ENCODE measurements at places on chromosomes 6 and 20.

GRCh38 chr6:11273406-11274065, 41.1 kb upstream of the NEDD9 start:
- no peak for DNase-seq

DNA sequence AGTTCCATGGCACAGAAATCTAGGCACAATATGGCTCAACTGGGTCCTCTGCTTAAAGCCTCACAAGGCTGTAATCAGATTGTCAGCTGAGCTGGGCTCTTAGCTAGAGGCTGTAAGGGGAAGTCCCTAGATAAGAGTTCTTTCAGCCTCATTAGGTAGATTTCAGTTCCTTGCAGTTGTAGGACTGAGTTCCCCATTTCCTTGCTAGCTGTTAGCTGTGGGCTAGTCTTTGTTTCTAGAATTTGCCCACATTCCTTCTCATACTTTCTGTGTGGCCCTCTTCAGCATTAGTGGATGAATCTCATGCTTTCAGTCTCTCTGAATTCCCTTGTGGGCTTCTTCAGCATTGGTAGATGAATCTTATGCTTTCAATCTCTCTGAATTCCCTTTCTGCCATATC, 71.0 kb upstream of the MRAP2 start:
- no peak for DNase-seq

DNA sequence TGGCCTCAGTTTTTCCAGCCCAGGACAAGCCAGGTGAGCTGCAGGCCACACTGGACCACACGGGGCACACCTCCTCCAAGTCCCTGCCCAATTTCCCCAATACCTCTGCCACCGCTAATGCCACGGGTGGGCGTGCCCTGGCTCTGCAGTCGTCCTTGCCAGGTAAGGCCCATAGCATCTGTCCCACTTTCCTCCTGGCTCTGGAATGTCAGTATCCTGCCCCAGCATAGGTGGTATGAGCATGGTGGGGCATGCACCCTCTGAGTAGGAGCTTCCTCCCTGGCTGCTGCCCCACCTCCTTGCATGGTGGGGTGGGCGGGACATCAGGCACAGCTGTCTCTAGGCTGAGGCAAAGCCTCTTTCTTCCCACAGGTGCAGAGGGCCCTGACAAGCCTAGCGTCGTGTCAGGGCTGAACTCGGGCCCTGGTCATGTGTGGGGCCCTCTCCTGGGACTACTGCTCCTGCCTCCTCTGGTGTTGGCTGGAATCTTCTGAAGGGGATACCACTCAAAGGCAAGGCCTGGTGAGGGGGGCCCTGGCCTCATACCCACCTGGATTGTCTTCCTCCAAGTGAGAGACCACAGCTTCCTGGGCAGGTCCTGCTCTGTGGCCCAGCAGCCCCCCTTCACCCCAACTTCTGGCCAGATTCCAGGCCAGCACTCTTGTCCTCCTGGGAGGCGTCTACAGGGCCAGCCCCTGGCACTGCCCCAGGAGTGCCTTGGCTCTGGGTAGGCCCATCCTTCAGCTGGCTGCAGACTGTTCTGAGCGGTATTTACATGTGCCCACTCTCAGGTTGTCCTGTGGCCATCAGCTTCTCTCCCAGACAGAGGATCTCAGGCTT, 9.1 kb downstream of the PI16 start:
- DNase-seq: peak; percentile 56

DNA sequence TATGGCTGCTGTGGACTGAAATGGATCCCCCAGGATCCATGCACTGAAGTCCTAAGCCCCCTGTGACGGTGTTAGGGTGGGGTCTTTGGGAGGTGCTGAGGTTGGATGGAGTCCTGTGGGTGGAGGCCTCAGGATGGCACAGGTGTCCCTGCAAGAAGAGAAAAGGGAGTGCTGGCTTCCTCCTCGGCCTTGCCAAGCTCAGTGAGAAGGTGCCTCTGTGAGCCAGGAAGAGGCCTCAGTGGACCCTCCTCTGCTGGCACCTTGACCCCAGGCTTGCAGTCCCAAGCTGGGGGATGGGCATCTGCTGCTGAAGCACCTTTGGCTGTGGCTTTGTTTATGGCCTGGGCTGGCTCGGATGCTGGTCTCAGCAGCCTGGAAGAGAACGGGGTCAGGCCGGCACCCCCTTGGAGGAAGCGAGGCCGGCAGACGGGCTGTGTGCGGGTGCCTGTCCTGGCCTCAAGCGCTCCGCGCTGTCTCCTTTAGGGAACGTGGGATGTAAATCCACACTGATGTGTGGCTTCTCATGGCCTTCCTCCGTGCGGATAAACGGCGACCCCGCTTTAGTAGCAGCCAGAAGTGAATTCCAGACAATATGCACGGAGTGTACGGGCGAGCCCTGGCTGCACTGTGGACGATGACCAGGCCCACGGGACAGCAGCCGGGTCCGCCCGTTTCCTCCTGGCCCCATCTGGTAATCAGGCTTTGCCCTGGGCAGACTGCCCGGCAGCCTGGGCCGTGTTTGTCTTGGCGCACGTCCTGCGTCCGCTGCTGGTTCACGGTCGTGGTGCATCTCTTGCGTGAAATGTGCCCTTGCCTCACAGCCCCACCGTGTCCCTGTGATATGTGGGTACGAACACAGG, 182.6 kb downstream of the ERMARD start:
- no peak for DNase-seq

- no peak for DNase-seq
Observed at GRCh38 chr6:89244241-89244985, 27.3 kb upstream of the GABRR1 start.

GRCh38 chr20:23412026-23412425, 9.3 kb downstream of the NAPB start:
- no peak for DNase-seq

GRCh38 chr6:68575765-68576439, 59.2 kb upstream of the ADGRB3 start:
- DNase-seq: peak; percentile 60

DNA sequence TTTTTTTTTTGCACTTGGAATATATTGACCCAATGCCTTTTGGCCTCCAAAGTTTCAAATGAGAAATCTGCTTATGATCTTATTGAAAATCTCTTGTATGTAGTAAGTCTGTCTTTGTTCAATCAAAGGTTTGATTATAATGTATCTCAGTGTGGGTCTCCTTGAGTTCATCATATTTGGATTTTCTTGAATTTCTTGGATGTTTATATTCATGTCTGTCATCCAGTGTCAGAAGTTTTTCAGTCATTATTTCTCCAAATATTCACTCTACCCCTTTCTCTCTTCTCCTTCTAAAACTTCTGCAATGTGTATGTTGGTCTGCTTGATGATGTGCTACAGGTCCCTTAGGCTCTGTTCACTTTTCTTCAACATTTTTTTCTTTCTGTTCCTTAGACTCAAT, 95.9 kb upstream of the PTPRK start:
- no peak for DNase-seq

DNA sequence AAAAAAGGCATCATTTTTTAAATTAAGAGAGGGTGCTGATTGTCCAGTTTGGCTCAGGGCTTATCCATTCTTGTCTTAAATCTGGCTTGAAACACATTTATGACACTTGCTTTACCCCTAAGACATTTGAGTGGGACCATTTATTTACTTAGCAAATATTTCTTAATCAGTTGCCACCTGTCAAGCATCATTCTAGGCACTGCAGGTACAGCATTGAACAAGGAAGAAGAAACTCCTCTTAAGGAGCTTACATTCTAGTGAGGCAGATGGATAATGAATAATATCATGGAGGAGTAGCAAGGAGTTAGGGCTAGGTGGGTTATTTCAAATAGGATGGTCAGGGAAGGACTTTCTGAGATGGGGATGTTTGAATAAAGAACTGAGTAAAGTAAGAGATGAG, 189.8 kb downstream of the UTRN start:
- DNase-seq: no peak

DNA sequence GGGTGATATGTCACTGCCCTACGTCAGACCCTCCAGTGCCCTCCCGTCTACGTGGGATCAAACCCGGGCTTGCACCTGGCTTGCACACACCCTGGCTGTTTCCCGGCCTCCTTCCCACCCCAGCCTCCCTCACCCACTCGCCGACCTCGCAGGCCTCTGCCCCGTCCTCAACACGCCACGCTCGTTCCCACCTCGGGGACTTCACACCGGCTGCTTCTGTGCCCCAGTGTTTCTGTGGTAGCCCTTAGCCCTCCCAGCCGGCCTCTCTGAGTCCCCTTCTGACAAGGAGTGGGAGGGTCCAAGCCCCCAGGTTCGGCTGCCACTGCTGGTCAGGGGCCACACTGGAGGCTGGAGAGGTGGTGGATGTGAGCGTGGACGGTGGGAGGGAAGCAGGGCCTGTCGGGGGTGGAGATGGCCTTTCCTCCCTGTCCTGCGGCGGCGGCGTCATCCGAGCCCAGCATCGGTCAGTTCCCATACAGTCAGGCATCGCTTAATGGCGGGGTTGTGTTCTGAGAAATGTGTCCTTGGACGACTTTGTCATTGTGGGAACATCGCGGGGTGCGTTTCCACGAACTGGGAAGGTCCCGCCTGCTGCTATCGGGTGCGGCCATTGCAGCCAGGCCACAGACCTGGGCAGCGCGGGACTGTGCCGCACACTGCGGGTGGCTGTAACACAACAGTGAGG, 11.4 kb upstream of the KIF25 start:
- DNase-seq: no peak

DNA sequence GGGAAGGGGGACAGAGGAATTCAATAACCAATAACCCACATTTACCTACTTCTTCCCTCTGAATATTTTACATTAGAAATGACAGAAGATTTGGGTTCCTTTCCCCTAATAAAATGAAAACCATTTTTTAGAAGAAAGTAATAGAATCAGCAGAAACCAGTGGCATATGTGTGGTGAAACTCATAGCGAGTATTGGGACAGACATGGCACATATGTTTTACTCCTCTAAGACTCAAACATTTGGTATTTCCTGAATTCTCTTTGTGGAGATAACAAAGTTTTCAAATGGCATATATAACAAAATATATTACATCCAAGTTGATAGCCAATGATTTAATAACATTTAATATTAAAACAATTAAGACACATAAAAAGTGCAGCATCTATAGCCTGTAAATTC, 12.9 kb upstream of the BEND3 start:
- DNase-seq: no peak

DNA sequence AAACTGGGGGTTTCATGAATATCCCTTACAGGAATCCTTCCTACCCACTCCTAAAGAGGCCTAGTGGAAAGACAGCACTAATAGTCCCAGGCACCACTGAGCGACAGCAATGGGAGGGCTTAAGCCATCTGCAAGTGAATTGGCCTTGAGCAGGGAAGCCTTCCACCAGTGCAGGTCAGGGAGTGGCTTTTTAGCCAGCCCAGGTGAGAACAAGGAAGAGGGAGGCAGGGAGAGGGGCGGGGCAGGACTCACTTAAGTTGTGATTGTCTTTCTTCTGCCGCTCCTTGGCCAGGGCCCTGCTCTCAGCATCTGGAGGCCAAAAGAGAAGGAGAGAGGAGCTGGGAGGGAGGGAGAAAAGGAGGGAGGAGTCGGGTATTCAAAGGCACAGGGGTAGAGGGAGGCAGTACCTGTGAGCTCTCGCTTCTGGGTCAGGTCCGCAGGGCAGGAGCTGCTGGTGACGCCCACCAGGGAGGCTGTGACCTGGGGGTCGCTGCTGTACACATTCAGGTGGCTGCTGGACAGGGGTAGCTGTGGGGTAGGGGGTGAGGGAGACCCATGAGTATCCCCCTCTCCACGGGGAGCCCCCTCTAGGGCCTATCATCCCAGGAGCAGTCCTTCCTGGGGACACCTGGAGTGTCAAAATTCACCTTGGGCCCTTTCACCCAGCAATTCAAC, 47.8 kb downstream of the TFEB start:
- no peak for DNase-seq

- DNase-seq: no peak
Observed at GRCh38 chr20:9112541-9113515, 43.9 kb downstream of the PLCB4 start.

GRCh38 chr20:62039738-62040137, 25.9 kb downstream of the TAF4 start:
- no peak for DNase-seq

DNA sequence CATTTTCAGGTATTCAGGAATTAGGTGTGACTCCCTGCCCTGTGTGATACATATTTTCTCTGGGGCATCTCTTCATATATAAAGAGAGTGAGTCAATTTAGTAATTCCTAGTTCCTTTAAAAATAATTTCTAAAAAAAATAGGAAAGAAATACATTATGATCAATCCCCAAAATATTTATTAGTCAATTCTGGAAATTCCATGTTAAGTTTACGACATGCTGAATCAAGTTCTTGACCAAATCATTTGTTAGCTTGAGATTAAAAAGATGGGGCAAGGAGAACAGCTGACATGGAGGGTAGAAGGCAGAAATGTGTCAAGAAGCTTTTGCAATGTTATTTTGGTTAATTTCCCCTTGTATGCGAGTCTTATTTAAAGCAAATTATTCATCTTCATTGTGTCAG, 22.7 kb upstream of the PRDM1 start:
- no peak for DNase-seq

DNA sequence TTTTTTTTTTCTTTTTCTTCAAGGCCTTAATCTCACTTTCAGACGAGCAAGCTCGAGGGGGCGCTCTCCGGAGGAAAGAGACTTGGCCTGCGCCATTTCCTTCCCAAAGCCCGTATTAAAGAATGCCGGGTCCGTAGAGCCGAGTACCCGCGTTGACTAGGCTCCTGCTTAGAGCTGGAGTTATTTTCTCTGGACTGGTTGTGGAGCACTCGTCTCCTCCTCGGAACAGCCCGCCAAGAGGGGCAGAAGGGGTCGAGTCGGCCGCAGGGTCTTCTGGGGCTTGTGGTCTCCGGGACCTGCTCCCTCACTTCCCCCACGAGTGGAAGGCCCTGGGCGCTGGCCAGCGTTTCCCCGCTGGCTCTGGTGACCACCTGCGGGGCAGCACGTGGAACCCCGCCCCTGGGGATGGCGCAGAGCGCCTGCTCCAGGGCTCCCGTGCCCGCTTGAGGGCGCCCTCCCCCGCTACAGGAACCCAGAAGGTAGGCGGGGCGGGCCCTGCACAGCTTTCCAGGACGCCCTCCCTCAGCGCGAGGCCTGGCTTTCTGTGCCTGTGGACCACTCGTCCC, 2.7 kb upstream of the MEI4 start:
- peak; percentile 48 for DNase-seq

- no peak for DNase-seq
Observed at GRCh38 chr20:44151621-44152416, 35.2 kb downstream of the JPH2 start.

DNA sequence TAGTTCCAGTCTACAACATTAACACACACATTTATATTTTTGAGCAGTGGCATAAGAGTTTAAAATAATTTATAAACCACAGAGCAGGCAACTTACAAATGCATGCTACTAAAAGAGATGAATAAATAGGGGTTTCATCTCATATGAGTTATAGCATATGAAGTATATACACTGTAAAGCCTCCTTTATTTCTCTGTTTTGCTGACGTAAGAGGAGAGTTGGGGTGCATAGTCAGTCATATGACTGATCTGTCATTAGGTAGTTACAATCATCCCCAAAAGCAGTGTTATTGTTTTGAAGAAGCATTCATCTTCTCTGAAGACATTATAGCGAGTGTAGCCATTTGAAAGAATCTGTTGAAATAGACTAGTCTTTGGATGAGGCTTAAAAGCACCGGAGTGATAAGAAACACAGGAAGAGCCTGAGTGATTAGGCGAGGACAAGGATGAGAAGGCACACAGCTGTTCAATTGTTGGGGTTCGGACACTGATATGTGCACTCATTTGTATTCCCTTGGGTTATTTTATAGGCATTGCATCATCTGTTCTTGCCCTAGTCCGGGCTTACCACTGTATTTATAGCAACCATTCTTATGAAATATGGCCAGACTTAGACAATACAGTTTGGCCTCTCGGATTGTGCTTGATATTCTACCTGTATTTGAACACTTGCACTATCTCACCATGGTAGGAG, 325.7 kb downstream of the SAMD5 start:
- no peak for DNase-seq

GRCh38 chr6:23396949-23397348, 729.1 kb upstream of the NRSN1 start:
- no peak for DNase-seq

GRCh38 chr6:38214159-38214558, 394.6 kb downstream of the ZFAND3 start:
- DNase-seq: no peak

All from NCI-H1105 (cell line).